Right atrium auricular region (tissue), 2 donors: ENCODE measurements at places on chromosomes 7 and 10.

- DNase-seq: no peak
Observed at GRCh38 chr10:24114556-24114955, 94.4 kb upstream of the KIAA1217 start.

DNA sequence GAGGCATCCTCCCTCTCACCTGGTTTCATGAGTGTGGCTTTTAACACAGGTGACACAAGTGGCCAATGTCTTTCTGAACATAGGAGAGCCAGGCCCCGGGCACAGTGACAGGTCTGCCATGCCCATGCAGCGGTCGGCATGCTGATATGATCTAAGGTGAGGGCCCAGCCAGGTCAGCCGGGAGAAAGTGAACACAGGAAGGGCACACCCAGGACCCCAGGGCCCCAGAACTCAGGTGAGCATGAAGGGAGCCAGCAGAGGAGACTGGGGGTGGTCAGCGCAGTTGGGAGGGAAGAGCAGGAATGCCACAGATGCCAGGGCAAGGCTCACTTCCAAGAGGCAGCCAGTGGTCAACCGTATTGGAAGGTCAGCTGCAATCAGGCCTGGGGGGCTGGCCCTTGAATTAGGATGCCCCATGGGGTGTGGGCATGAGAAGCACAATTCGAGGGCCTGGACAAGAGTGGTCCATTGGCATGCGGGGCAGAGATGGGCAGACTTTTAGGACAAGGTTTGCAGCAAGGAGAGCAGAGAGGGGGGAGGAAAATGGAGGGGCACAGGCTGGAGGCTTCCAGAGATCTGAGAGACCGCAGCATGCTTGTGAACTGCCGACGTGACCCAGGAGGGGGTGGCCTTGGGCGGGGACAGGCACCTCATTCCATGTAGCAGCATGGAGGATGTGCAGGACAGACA, 3.9 kb upstream of the INPP5A start:
- DNase-seq: no peak

DNA sequence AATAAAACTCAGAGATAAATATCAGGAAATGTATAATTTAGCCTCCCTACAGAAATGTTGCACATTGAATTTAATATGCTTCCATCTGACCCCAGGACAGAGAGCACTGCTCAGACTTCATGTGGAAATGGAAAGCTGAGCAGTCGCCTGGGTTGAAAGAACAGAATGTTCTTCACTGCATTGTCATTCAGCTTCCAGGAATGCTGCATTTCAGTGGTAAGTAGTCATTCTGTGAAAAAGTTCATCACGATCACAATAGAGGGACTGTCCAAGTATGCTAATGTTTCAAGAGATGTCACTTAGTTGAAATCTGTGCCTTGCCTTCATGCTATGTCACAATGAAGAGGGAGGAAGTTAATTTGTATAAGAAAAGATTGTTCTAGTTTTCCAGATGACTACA, 147.3 kb downstream of the NRCAM start:
- DNase-seq: no peak

GRCh38 chr7:44068054-44068453, 2.7 kb upstream of the PGAM2 start:
- no peak for DNase-seq

GRCh38 chr10:102024799-102025198, 31.2 kb downstream of the ARMH3 start:
- no peak for DNase-seq
